ENCODE measurements at places on chromosomes 3 and 15.

DNA sequence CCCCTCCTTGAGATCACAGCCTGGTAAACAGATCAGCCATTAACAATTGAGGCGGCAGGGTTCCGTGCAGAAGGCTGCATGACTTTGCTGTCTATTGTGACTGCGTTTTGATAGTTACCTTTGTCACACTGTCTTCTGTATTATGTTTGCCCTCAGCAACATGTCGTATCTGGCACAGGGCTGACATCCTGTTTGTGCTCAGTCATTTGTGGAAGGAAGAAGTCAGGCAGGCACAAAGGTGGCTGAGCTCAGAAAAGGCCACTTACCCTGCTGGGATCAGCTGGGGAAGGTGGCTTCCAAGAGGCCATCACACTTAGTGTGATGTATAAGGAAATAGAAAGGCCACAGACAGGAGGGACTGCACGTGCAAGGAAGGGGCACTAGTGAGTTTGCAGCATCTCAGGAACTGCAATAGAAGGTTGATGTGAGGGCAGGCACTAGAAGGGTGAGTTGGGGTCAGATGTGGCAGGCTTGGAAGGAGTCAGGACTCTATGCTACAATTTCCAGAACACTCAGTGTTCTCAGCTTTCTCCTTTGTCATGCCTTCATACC is 13.4 kb downstream of the PML start:
- no peak for DNase-seq

DNA sequence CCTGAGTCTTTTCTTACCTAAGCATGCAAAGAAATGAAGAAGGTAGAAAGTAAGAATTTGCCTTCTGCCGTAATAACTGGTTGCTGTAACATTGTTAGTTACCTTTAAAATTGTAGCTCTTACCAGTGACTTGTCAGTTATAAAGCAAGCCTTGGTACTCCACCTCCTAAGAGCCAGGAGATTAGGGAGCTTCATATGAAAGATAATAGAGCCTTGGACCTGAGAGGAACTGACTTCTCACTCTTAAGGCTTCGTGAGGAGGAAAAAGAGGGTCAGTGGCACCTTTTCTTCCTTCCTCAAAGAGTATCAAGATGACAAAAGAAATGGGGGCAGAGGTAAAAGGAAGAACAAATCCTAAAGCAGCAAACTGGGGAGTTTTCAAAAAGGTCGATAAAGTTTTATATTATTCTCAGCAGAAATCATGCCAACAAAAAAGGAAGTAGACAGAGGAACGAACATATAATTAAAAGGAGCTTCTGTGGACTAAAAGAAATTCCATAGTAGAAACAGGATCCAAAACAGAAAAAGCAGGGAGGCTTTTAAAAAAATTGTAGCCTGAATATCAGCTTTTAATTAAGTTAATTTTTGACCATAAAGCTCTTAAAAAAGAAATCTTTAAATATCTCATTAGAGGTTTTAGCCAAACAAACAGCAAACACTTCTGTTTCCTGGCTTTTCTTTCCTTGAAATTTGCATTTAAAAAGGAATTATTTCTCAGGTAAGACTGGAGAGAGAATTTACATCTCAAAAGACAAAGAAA is 847.1 kb upstream of the ALCAM start:
- DNase-seq, result no peak

DNA sequence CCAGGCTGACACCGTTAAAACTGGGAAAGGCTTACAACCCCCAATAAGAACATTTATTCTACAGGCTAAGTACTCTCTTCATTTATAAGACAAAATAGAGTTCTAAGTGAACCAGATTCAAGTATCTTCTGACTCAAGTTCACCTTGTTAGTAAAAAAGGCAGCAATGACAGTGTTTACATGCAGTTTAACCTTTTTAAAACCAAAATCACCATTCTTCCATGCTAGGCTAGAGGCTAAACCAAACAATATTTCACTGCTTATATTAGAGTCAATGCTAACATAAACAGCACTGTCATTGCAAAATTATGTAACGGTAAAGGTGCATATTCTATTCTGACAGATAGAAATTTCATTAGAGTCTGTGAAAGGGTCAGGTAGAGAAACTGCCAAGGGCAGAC is 118.0 kb downstream of the FBN1 start:
- no peak for DNase-seq

DNA sequence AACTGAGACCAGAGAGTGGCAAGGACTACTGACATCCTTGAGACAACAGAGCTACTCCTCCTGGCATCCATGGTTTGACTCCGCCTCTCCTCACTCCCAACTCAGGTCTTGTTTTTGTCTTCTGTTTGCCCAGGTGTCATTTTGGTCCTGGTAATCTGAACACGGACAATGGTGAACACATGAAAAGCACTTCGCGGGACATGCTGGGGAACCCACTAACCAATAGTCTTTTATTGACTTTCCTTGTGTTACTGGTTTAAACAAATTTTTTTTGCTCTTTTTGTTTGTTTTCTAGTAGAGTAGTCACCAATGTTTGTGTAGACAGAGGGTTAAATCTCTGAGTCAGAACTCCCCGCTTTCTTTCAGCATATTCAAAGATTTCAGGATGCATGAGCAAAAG is 38.4 kb downstream of the LARP6 start:
- DNase-seq, result peak; percentile 22

GRCh38 chr3:16488637-16489036 is 24.9 kb downstream of the RFTN1 start:
- no peak for DNase-seq

- no peak for DNase-seq
Measured at GRCh38 chr15:57143511-57144078, 225.2 kb downstream of the TCF12 start.

DNA sequence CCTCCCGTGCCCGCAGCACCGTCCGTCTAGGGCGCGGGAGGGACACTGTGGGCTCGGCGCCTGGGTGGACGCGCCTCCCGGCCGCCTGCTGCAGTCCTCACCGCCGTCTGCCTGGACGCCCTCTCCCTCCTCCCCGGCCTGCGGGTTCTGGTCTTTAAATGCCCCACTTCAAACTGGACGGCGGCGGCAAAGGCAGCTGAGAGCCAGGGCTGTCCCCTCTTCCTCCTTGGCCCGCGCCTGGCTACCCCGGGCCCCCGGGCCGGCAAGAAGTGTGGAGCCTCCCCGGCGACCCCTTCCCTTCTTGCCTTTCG is 426 bp downstream of the CBLB start:
- DNase-seq, result no peak
